Activated CD4-positive, alpha-beta T cell treated with anti-CD3 and anti-CD28 coated beads, Interleukin-2, amount 50 U/mL, for 48 hours (primary cell): ENCODE measurements at places on chromosomes 1 and 21.

GRCh38 chr1:52240592-52241210 lies 98.8 kb downstream of the ZFYVE9 start:
- DNase-seq, result no peak

GRCh38 chr1:168468042-168468809 lies 75.6 kb downstream of the XCL2 start:
- DNase-seq, result no peak

GRCh38 chr1:64624218-64624713 lies 120.6 kb upstream of the RAVER2 start:
- no peak for DNase-seq

GRCh38 chr1:179767177-179767581 lies 24.1 kb downstream of the FAM163A start:
- DNase-seq, result no peak

DNA sequence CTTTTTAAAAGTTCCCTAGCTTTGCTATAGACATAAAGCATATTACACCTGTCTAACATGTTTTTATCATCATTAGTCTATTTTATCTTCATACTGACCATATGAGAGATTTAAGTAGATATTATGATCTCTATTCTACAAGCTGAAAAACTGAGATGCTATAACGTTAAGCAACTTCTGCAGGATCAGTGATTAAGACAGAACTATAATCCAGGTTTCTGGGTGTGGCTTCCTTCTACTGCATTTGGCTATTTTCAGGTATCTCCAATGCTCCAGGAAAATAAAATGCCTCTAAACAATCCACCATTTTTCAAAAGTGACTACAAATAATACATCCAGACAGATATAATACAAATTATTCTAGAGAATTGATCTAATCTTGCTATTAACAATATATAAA lies 53.4 kb downstream of the RGS2 start:
- no peak for DNase-seq

- no peak for DNase-seq
Measured at GRCh38 chr1:207191776-207192175, 87.7 kb downstream of the C4BPA start.

GRCh38 chr1:174800876-174801275 lies 198.9 kb upstream of the CACYBP start:
- DNase-seq, result no peak

DNA sequence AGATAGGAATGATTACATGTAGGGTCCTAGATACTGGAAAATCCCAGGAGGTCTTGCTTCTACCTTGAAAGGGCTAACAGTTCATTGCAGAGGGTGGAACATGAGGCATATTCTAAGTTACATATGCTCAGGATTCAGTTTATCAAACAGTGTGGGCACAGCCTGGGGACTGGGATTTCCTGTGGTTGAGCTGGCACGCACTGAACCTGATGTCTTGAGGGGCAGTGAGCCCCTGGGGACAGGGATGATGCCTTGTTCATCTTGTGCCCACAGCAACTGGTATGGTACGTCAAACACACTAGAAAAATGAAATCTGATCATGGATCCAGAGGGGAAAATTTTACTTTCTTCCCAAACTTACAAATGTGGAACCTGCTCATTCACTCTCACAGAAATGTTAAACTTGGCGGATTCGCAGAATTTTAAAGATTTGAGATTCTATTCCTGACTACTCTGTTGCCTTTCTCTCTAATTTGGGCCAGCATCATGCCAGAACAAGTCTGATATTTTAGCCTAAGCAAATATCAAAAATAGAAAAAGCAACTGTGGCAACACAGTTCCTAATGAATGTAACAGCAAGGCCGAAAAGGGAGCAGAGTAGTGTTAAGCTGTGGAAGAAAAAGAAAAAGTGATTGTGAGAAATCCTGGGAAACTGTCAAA lies 68.2 kb upstream of the COL24A1 start:
- DNase-seq, result no peak

DNA sequence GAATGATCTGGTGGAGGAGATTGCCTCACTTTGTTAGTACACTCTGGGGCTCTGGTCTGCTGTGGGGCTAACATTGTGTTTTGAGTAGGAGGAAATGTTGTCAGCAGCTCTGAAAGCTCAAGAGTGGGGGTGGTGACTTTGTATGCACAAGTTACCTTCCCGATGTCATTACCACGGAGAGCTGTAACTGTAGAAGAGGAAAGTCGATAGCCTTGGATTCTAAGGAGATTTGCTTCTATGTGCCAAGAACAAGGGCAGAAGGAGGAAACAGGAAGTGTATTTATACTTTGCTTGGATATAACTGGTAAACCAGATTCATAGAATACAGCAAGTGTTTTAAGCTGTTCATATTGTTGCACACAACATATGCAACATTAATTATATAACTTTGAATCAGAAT lies 196.1 kb downstream of the AMY1C start:
- DNase-seq, result no peak

DNA sequence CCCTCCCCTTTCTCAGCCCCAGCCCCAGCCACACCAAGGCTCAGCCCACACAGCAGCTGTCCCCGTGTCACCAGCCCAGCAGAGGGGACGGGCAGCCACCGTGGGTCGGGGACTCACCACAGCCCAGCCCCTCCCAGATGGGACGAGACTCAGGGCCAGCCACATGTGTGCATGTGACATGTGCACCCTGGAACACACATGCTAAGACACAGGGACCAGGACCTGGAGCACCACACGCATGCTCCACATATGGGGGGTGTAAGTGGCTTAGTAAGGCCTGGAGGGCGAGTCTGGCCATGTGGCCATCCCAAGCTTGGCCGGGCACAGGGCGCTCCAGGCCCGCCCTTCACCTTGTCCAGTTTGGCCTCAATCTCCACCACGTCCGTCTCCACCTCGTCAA lies 4.0 kb downstream of the ACAP3 start:
- DNase-seq, result no peak

GRCh38 chr1:147890177-147890790 lies 12.3 kb upstream of the GJA8 start:
- DNase-seq, result peak; percentile 80

GRCh38 chr21:45487891-45488600 lies 54.2 kb downstream of the SLC19A1 start:
- no peak for DNase-seq

DNA sequence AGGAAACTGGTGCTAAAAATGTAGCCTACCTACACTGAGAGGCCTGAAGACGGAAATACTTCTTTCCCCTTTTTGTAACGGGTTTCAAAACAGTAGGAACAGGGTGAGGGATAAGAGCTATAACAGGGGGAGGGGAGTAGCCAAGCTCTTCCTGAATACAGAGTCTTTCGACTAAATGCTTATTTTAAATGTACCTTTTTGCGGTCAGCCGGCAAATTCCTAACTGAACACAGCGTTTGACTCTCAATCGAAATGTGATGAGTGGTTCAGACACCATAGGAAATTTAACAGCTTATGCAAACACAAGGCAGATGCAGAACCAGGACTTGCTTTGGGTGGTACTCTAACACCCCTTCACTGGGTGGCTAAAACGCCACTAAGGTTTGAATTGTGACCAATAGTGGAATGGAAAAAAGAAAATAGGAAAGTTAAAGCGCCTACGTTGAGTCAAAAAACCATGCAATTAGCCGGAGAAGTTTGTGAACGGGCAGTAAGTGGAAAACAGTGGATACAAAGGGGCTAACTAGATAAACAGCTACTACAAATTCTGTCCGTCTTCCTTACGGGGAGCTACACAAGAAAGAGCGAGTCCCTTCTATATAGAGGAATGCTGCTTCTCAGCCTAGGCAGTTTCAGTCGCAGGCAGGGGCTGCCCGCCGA lies 1.7 kb downstream of the EGLN1 start:
- peak; percentile 1 for DNase-seq

GRCh38 chr1:155177192-155177917 lies 3.7 kb downstream of the TRIM46 start:
- peak; percentile 1 for DNase-seq

- no peak for DNase-seq
Measured at GRCh38 chr1:197735461-197735860, 39.8 kb downstream of the DENND1B start.

GRCh38 chr21:15730484-15731242 lies 881 bp downstream of the USP25 start:
- no peak for DNase-seq

DNA sequence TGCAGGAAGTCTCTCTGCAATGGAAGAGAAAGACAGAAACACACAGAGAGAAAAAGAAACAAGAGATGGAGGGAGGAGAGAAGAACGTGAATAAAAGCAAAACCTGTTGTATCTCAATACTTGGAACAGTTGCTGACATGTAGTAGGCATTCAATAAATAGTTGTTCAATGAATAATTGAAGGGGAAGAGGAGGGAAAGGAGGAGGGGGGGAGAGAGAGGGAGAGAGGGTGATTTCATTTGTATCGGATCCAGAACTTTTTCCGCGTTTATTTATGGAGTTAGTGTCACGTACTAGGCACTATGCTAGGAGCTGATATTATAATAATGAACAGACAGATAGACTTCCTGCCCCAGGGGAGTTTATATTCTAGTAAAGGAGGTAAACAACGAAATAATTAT lies 144.1 kb downstream of the OMA1 start:
- no peak for DNase-seq

DNA sequence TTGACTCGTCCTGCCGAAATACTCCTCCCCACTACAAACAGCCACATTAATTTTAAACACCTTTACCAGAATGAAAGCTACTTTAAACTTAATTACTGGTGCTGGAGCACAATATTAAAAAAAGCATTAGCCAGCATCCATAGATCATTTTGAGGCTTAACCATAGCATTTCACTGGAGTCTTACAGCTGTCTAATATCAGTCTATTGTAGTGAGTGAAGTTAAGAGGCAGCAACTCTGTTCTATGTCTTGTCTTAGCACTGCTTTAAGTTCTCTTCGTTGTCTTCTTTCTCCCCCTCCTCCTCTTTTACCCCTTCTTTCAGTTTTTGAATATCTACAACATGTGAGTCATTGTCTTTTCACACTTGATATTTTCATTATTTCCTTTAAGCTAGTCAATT lies 49.3 kb downstream of the ADGRL2 start:
- DNase-seq, result no peak

DNA sequence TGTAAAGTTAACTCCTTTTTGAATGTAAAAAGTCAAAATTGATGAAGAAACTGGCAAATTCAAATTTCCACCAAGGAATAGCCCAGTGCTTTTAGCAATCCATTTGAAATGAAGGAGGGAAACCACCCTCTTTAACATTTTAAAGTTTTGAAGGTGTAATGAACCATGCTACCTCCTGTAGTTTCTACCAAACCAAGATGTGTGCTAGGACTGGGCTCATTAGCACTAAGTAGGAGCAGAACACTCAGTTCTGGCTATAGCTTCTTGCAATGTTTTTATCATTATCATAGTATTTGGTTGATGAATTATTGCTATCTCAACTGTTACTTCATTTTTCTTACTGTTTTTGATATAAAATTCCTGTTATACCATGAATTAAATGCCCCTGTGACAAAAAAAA lies 319.2 kb upstream of the ZRANB2 start:
- DNase-seq, result no peak

- DNase-seq, result no peak
Measured at GRCh38 chr21:32626621-32627196, 14.5 kb upstream of the CFAP298 start.

DNA sequence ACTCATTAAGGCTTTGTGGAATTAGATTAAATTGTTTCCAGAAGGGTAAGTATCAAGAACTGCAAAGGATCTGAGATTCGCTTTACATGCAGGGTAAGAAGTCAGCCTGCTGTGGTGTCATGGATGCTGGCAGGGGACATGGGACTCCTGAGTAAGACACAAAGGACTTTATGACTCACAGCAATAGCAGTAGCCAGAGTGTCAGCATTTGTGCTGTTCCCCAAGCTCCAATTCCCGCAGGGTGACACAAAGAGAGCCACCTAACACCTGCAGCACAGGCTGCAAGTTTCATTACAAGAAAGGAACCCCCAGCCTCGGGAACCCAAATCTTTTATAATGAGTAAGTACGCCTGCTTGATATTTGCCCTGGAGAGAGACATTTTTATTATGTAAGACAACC lies 298.1 kb upstream of the POU3F1 start:
- peak; percentile 14 for DNase-seq

- DNase-seq, result no peak
Measured at GRCh38 chr21:37047079-37047478, 25.8 kb downstream of the PIGP start.

- no peak for DNase-seq
Measured at GRCh38 chr1:226590614-226591013, 42.0 kb downstream of the STUM start.

GRCh38 chr1:183827801-183828200 lies 22.9 kb downstream of the RGL1 start:
- DNase-seq, result no peak

- no peak for DNase-seq
Measured at GRCh38 chr1:8706291-8706690, 111.1 kb downstream of the RERE start.
